ENCODE measurements at places on chromosomes 13 and 19.

DNA sequence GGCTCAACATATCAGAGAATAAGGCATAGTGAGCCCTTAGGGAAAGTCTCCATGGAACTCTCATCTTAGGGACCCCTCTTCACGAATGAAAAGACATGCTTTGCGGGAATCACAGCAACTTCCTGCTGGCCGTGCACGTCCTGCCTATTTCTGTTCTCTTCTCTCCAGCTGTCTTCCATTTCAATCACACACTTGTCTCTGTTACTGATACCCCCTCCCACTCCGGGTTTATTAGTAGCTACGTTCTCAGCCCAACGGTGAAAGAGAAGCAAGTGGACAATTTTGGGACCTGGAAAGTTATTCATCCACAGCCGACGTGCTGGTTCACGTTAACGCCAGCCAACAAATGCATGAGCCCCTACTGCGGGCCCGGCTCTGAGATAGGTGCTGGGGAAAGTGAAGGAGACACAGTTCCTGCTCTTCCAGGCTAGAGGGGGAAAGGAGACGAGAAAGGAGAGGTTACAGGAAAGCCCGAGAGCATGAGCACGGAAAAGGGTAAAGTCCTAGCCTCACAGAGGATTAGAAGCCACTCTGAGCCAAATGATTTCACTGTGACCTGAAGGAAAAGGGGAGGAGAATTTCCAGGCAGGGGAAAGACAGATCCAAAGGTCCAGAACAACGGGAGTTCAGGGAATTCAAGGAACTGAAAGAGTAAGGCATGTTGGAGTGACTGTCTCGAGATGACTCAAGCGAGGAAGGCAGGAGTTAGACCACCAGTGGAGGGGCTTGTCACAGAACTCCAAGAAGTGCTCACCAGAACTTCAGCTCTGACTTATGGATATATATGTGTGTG is 81.8 kb upstream of the CLDN10 start:
- no peak for DNase-seq

GRCh38 chr13:86409466-86410241 is 610.4 kb upstream of the SLITRK6 start:
- no peak for DNase-seq

DNA sequence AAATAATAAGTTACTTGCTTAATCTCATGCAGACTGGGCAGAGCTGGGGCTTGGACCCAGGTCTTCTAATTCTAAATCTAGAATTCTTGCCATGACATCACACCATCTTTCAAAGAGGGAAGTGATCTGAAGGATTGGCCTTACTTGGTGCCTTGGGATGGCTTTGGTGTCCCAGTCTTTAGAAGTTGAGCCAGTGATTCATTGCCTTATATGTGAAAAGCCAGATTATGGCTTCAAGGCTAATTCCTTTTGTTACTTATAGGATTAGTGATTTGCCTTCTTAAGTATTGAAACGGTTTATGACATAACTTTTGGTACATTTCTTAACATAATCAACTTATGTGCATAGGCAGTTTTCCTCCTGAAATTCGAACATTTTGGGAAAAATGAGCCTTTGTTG is 14.9 kb downstream of the COG3 start:
- no peak for DNase-seq

GRCh38 chr13:113203507-113204377 is 4.7 kb downstream of the PCID2 start:
- DNase-seq: no peak

DNA sequence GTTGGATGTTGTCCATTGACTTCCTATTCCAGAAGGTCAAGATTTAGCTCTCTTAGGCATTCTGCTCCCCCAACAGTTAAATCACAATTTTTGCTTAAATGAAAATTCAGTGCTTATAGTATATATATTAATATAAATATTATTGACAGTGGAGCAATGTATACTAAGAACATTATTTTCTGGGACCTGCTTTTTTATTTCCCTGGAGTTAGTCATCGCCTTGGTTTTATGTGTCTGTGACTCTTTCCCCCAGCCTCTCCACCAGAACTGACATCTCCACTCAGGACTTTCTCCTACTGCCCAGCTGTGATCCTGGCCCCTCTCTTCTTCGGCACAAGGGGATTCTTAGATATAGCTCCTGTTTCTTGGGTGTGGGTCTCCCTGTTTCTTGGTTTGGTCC is 10.2 kb upstream of the MATK start:
- DNase-seq: no peak

All from activated CD8-positive, alpha-beta memory T cell treated with anti-CD3 and anti-CD28 coated beads, Interleukin-2, amount 50 U/mL, for 4 hours (primary cell).